Fibroblast of skin of right quadriceps (primary cell): ENCODE measurements at places on chromosomes 5 and 9.

DNA sequence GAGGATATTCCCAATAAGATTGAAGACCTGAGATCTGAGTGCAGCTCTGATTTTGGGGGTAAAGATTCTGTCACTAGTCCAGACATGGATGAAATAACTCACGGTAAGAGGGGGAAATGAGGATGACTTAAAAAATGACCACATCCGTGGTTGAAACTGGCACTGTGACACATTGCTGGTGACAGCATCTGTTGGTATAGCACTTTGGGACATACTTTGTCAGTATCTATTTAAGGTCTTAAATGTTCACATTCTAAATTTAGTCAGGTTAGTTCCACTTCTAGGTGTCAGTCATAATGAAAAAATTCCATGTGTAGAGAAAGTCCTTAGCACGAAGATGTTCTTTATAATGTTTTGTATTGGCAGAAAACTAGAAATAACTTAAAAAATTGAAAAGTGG is 70.9 kb downstream of the GAPVD1 start:
- DNase-seq = no peak

- DNase-seq = peak; percentile 38
Measured at GRCh38 chr9:109699019-109699418, 81.0 kb upstream of the PALM2AKAP2 start.

DNA sequence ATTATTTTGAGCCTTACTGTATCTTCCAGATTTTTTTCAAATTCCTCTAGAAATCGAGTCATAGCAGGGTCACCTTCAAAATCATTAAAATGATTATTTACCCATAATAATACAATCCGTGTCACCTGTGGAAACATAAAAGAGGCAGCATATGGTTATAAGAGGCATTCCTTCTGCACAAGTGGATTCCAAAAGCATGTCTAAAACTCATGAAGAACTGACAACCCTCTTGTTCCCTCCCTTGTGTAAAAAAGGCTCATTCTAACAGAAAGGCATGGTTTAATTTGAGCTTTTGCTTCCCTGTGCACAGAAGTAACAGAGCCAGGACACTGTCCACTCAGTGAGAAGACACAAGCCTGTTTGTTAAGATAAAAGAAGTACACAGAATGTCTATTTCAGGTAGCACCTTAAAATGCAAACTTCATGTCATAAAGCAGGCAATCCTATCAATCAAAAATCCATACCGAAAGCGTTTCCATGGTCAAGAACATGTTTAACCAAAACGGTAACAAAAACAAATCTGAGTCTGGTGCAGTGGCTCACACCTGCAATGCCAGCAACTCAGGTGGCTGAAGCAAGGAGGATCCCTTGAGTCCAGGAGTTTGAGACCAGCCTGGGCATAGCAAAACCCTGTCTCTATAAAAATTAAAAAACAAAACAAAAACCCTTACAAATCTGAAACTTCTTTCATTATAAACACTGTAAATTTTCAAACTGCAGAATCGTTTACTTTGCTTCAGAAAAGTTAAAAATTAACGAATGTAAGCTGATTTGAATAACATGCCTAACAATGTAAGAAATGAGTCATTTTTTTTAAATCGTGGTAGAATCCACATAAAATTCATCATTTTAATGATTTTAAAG is 139.3 kb downstream of the RAPGEF6 start:
- DNase-seq = no peak

DNA sequence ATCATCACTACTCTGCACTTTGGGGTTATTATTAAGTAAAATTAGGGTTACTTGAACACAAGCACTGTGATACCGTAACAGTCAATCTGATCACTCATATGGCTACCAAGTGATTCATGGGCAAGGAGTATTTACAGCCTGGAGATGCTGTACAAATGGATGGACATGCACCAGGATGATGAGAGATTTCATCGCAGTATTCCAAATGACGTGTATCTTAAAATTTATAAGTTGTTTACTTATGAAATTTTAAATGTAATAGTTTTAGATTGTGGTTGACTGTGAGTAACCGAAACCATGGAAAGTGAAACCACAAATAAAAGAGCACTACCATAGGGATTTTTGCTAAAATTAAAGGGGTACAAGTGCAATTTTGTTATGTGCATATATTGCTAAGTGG is 462.2 kb upstream of the PTGER4 start:
- DNase-seq = no peak

DNA sequence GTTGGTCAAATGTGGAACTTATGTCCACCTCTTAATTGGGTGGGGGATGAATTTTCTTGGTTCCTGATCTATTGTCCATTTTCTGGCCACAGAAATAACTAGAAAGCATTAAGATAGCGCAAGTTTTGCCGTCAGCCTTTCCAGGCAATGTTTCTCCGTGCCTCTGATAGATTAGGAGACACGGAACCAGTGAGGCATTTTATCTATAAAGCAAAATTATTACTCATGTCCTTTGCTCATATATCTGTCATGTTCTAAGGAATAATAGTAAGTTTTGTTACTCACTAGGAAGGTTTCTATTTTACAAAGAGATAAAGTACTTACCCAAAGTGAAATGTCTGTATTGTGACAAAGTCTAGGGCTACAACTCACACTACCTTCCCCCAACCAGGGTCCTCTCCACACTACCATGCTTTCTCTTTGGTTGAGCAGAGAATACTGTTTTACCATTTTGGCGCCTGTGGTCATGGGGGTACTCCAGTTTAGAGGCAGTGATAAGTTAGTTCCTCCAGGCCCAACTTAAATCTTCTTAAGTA is 19.9 kb upstream of the IL9 start:
- DNase-seq = no peak

DNA sequence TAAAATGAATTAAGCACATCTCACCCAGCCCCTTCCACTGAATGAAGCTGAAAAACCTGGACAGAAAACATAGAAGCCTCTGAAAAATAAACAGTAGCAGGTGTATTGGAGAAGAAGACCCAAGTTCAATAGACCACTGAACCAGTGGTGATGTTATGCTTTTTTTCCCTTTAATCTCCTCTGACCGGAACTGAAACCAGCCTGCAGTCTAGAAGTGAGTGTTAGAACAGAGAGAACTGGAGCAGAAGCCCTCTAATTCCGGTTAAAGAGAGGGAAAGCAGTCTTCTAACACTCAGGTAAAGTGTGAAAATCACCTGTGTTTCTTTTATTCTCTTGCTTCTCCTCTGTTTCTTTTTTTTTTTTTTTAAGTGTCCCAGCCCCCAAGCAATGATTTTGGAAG is 83.5 kb upstream of the CCL21 start:
- DNase-seq = no peak

DNA sequence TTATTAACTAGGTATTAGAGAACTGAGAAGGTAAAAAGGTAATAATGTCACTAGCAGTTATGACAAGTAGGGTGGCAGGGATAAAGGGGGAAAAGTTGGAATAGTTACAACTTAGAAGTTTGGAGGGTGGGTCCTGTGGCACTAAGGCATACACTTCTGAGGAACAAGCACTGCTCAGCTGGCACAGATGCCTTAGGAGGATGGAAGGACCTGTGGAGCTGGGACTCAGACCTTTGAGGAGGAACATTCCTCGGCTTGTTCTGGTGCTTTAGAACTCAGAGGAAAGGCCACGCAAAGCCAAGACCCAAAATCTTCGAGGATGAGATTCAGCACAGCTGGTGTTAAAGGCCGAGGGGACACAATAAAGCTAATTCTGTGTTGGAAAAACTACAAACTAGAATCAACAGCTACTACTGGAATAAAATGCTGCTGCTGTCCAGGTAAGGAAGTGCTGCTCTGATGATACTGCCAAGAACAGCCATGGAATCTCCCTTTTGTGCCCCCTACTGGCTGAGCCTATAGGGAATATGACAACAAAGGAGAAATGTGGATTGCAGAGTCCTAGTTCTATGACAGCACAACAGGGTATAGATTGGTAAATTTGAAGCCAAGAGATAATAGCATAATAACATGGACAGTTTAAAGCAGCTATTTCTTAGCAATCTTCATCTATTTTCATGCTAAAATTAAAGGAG is 126.7 kb downstream of the SLC25A46 start:
- DNase-seq = no peak

GRCh38 chr9:93886911-93887310 is 68.2 kb downstream of the BARX1 start:
- no peak for DNase-seq

DNA sequence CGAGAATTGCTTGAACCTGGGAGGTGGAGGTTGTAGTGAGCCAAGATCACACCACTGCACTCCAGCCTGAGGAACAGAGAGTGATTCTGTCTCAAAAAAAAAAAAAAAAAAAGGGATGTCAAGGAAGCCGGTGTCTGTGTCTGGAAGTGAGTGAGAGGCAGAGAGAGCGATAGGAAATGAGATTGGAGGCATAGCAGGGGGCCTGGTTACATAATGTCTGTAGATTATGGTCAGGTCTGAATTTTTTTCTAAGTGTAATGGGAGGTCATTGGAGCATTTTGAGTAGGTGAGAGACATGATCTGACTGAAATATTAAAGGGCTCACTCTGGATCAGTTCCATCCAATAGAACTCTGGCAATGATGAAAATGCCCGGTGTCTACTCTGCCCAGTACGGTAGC is 40.4 kb upstream of the CTNNA1 start:
- DNase-seq = no peak

DNA sequence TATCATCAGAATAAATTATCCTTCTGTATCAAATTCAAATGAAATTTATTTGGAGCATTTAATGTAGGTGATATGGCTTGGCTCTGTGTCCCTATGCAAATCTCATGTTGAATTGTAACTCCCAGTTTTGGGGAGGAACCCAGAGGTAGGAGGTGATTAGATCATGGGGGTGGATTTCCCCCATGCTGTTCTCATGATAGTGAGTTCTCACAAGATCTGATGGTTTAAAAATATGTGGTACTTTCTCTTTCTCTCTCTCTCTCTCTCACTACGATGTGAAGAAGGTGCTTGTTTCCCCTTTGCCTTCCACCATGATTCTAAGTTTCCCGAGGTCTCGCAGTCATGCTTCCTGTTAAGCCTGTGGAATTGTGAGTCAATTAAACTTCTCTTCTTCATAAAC is 678.4 kb upstream of the RGMB start:
- no peak for DNase-seq

- DNase-seq = no peak
Measured at GRCh38 chr9:85527331-85528020, 214.3 kb downstream of the AGTPBP1 start.
